Right ventricle myocardium inferior (tissue), 1 donor: ENCODE measurements at places on chromosomes 13 and 19. TPM values are rescaled to one million over a fixed set of nuclear protein-coding genes. Genes with fewer than 3 reads are reported as not detected.

DNA sequence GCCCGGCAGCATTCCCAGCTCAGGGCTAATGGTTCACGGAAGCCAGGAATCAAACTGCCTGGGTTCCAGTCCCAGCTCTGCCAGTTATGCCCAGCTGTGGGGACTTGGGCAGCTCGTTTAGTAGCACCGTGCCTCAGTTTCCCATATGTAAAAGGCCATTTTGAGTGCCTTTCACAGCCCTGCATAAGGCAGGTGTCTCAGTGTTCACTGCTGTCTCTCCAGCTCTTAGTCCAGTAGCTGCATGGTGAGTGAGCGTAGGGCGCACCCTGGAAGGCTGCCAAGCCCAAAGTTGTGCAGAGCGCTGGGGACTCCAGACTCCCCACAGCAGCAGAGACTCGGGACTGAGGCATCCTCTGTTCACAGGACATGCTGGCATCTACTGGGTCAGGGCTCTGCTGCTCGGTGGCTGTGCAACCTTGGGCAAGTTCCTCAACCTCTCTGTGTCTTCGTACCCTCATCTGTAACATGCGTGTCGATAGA lies 5.5 kb downstream of the RPL28 start:
- no peak for DNase-seq

DNA sequence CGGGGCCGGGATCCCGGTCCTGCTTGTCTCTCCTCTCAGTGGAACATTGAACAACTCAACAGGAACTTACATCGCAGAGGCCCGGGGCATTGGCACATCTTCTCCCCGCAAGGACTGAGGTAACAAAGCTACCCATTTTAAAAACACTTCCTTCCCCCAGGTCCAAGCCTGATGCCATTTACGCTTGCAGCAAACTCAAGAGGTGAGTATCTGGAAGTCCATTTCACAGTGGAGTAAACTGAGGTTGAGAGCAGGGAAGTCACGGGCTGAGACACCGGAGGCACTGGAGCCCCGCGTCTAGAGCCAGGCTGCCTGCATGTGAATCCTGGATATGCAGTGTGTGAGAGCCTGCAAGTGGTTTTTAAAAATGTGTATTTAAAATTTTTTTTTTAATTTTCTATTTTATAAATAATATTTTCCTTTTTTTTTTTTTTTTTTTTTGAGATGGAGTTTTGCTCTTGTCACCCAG lies 492 bp upstream of the PGLYRP1 start:
- DNase-seq = no peak

TIMM13 gene
- total RNA-seq = 86.9 TPM

DNA sequence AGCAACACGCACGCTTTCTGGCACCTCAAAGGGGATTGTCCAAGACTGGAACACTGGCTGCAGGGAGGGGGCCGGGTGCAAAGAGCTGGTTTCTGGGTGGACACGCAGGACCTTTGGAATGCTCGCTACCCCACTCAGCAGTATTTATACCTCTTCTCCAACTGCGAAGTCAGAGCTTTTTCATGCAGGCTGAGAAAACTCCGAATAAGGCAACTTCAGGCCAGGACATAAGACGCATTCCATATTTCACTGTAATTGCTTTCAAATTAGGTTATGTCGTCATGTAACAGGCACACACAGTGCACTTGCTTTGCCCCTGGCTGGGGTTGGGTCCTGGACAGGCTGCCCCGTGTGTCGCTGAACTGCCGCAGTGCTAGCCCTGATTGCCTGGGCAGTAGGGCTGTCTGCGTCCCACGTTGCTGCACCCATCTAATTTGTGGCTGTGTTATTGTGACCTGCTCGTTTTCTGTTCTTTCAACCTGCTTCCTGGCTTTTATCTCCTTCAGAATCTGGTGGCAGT lies 44.5 kb downstream of the ACTN4 start:
- peak; percentile 68 for DNase-seq

DNA sequence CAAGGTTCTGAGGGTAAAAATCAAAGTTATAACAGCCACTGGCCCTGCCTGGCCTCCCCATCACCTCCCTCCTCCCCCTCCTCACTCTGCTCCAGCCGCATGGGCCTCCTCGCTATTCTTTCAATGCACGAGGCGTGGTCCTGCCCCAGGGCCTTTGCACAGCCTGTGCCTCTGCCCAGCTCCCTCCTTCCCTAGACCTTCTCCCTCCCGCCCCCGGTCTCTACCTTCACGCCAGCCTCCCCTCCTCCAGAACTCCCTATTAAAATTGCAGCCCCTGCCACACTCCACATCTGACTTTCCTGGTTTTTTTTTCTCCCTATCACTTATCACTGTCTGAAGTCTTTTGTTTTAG lies 3.3 kb downstream of the RAX2 start:
- DNase-seq = no peak

DNA sequence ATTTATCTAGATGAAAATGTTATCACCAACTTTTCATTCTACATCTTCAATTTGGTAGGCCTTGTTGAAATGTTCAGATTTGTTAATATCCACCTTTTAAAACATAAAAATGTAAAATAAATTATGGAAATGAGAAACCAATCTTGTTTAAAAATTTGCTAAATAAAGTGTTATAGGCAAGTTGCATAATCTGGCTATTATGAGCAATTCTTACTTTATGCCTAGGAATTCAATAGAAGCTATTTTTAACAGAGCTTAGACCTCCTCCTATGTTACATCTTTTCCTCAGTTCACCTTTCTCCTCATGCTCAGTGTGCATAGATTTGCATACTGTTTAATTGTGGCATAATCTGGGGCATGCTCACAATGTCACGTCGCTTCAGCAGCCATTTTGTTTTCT lies 87.9 kb upstream of the POSTN start:
- no peak for DNase-seq

DNA sequence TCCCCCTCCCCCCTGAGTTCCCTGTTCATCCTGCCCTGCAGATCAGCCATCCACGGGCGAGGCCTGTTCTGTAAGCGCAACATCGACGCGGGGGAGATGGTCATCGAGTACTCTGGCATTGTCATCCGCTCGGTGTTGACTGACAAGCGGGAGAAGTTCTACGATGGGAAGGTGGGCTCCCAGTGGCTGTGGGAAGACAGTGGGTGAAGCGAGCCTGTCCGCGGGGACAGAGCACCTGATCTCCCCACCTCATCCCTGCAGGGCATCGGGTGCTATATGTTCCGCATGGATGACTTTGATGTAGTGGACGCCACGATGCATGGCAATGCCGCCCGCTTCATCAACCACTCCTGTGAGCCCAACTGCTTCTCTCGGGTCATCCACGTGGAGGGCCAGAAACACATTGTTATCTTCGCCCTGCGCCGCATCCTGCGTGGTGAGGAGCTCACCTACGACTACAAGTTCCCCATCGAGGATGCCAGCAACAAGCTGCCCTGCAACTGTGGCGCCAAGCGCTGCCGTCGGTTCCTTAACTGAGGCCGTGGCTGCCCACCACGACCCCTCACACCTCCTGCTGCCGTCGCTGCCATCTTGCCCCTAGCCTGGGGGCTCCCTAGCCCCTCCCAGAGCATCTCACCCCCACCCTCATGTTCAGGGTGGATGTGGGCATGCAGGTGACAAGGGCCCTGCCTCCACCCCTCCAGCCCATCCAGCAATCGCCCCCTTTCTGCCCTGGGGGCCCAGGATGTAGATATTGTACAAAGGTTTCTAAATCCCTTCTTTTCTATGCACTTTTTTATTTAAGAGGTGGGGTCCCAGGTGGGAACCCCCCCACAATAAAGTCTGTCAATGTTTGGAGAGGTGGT lies 4.0 kb downstream of the IGFLR1 start:
- DNase-seq = no peak

DNA sequence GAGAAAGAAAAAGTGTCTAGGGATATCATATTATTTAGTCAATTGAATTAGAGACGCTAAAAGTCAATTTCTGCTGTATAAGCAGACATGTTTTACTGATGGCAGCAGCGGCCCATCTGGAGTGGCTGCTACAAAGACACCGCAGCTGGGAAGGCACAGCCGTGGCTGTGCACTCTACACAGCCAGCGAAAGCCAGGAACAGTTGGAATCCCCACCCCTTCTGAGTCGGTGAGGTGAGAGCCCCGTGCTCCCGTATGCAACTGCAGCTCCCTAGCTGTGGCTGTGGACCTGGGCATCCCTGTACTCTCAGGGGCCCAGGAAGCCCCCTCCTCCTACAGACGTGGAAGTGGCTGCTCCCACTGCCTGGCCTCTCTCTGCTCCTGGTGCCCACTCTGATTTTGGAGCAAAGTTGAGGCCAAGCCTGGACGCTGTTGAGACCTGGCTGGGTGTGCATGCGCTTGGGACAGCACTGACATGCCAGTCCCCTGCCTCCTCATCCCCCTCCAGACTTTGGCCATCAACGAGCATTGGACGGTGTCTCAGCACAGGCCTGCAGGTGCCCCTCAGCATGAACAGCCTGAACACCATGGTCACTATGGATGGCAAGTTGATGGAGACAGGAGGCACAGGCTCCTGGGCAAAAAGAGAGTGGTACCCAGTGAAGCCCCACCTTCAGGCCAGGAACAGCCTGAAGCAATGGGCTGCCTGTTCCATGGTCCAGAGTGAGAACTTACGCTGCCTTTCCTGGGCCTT lies 944.0 kb upstream of the MIR17HG start:
- DNase-seq = no peak

DNA sequence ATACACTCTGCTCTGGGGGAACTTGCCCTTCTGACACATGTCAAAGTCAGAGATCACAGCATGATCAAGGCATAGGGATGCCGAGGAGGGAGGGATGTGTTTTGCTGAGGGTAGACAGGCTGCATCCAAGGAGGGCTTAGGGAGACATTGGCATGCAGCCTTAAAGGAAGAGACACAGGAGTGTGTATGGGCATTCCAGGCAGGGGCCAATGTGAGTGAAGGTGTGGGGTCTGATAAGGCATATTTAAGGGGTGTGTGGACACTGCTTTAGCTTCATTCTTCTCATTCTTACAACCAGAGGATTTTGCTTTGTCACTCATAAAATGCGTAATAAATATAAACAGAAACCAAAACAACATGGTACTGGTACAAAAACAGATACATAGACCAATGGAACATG lies 193.4 kb downstream of the RGCC start:
- DNase-seq = no peak

DNA sequence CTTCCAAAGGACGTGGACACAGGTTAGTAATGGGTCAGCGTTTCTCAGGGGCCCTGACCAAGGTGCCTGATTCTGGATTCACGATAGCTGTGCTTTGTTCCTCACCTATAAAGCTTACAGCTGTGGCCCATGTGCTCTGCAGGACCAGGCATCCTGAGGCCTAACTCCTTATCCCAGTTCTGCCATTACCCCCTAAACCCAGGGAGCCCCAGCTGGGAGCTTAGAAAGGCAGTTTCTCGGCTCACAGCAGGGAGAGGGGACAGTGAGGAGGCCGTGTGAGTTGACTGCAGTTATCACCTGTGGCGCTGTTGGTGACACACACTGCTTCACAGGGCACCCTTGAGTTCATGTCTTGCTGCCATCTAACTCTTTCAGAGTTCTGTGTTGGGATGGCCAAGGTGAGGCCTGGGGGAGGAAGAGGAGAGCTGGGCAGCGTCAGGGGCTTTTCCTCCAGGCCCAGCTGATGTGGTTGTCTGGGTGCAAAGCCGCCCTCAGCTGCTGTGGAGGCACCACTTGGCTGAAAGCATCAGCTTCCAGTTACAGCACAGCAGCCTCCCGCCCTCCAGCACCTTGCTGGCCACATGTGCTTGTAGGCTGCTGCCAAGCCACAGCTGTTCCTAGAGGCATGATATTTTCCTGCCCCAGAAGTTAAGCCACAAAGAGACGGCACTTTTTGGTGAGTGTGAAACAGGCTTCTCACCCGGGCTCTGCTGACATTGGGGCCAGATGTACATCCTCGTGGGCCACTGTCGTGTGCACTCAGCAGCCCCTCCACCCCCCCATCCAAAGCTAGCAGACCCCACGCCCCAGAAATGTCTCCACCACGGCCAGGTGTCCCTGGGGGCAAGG lies 99.6 kb upstream of the MCF2L start:
- DNase-seq = peak; percentile 69
